ENCODE measurements at places on chromosomes 16 and 17. TPM values are rescaled to one million over a fixed set of nuclear protein-coding genes. Genes with fewer than 3 reads are reported as not detected.

Gene MYO1C
- total RNA-seq: 45.1 TPM

Gene KRTAP2-3
- not detected for total RNA-seq

Gene CX3CL1
- 6.0 TPM for total RNA-seq

GRCh38 chr16:28149011-28149888 is 62.5 kb downstream of the XPO6 start:
- H3K27ac ChIP-seq: no peak overlapping the region
- H3K36me3 ChIP-seq: peaks cover 16% of the 10 kb centered on the region
- no peaks in the 10 kb centered on the region for H3K27me3 ChIP-seq
- no peak overlapping the region for H3K4me3 ChIP-seq
- no peak for DNase-seq

- no peak overlapping the region for H3K27ac ChIP-seq
- H3K36me3 ChIP-seq: no peaks in the 10 kb centered on the region
- peaks cover 9% of the 10 kb centered on the region for H3K4me1 ChIP-seq
- no peak for DNase-seq
- peak overlapping the region; percentile 38 for H3K4me3 ChIP-seq
Measured at GRCh38 chr16:55322327-55322726, 1.7 kb upstream of the IRX6 start.

GRCh38 chr16:85395913-85396878 is 216.9 kb upstream of the GSE1 start:
- H3K4me3 ChIP-seq: peak overlapping the region; percentile 31
- H3K27me3 ChIP-seq: peaks cover 17% of the 10 kb centered on the region
- no peaks in the 10 kb centered on the region for H3K36me3 ChIP-seq
- peaks cover 25% of the 10 kb centered on the region for H3K4me1 ChIP-seq
- no peak for DNase-seq

GRCh38 chr16:4409081-4409932 is 7.1 kb downstream of the CORO7 start:
- no peaks in the 10 kb centered on the region for H3K27me3 ChIP-seq
- DNase-seq: no peak
- H3K27ac ChIP-seq: no peak overlapping the region
- no peak overlapping the region for H3K4me3 ChIP-seq
- H3K4me1 ChIP-seq: peaks cover 28% of the 10 kb centered on the region

DNA sequence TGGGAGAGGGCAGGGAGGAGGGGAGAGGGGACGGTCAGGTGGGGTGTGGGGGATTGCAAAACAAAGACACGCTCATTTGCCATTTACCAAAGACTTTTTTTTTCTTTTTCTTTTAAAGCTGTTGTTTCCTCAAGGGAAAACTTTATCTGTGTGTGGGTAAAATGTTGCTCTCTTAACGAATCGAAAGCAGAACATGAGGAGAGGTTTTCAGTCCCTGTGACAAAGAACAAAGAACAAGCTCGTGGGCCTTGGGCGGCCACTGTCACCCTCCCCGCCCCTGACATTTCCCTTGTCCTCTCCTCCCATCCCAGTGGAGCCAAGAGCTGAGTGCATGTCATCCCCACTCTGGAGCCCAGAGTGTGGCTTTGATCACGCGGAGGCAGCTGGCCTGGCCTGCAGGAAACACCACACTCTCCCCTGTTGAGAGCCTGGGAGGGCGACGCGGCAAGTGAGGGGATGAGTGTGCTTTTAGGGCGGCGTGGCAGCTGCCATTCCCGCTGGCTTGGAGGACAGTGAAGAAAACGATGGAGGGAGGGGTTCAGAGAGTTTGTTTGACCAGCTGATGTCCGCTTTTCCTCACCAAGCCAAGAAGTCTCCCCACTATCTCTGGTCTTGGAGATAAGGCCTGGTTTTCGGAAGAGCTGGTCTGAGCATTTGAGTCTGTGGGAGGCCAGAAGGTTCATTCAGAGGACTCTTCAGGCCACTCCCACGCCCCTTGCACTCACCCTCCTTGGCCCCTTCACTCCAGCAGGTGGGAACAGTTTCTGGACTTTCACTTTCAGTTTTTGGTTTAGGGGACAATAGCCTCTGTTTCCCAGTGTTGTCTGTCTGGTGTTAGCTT is 11.4 kb downstream of the CCR7 start:
- no peak for DNase-seq
- H3K4me3 ChIP-seq: no peak overlapping the region
- no peaks in the 10 kb centered on the region for H3K27me3 ChIP-seq
- H3K4me1 ChIP-seq: peaks cover 34% of the 10 kb centered on the region
- no peaks in the 10 kb centered on the region for H3K36me3 ChIP-seq

DNA sequence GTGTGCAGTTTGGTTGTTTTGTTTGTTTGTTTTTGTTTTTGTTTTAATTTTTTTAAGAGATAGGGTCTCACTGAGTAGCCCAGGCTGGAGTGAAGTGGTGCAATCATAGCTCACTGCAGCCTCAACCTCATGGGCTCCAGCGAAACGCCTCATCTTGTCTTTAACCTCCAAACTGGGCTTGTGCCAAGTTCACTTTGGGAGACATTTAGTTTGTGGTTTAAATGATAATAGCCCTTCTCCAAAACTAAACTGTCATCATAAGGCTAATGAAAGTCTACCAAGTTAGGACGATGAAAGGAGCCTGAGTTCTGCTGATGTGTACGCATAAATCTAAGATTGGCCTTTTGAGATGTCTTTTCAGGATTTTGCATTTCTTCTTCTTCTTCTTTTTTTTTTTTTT is 6.5 kb upstream of the CARD14 start:
- no peak overlapping the region for H3K4me3 ChIP-seq
- peaks cover 7% of the 10 kb centered on the region for H3K27me3 ChIP-seq

- H3K4me3 ChIP-seq: no peak overlapping the region
- no peak for DNase-seq
- H3K27me3 ChIP-seq: no peaks in the 10 kb centered on the region
- peaks cover 30% of the 10 kb centered on the region for H3K36me3 ChIP-seq
- no peak overlapping the region for H3K27ac ChIP-seq
Measured at GRCh38 chr16:921321-921905, 49.4 kb downstream of the LMF1 start.

- H3K27ac ChIP-seq: no peak overlapping the region
- no peaks in the 10 kb centered on the region for H3K27me3 ChIP-seq
- peaks cover 3% of the 10 kb centered on the region for H3K4me1 ChIP-seq
- DNase-seq: no peak
- no peaks in the 10 kb centered on the region for H3K36me3 ChIP-seq
- no peak overlapping the region for H3K4me3 ChIP-seq
Measured at GRCh38 chr16:82091241-82091640, 56.2 kb downstream of the HSD17B2 start.

Measured in neural crest cell (in vitro differentiated cells).